Stimulated activated CD4-positive, alpha-beta T cell treated with anti-CD3 and anti-CD28 coated beads, Interleukin-12 subunit alpha, Interleukin-12 subunit beta, amount 100 ng/mL, for 4 hours (primary cell): ENCODE measurements at places on chromosomes 16 and 17.

GRCh38 chr16:74667255-74667700, 601 bp upstream of the RFWD3 start:
- DNase-seq = peak; percentile 12

DNA sequence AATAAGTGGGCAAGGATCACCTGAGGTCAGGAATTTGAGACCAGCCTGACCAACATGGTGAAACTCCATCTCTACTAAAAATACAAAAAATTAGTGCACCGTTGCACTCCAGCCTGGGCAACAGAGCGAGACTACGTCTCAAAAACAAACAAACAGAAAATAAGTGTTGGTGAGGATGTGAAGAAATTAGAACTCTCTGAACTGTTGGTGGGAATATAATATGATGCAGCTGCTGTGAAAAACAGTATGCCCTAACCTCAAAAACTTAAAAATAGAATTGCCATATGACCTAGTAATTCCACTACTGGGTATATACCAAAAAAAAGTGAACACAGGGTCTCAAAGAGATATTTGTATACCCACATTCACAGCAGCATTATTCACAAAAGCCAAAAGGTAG, 26.1 kb downstream of the GLG1 start:
- DNase-seq = no peak

DNA sequence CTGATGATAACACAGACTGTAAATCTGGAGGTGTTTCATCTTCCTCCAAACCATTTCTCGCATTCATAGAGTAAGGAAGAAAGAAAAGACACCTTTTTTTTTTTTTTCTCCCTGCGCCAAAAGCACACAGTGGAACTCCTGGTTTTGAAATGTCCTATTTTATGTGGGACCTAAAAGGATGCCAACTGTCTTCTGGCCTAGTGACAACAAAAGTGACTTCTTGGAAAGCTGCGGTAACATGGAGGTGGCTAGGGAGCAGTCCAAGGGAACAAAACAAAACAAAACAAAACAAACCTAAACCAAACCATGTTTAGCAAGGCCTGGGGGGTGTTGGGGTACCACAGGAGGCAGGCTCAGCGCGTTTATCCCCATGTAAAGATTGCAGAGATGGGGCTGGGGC, 174.8 kb downstream of the XYLT1 start:
- no peak for DNase-seq

DNA sequence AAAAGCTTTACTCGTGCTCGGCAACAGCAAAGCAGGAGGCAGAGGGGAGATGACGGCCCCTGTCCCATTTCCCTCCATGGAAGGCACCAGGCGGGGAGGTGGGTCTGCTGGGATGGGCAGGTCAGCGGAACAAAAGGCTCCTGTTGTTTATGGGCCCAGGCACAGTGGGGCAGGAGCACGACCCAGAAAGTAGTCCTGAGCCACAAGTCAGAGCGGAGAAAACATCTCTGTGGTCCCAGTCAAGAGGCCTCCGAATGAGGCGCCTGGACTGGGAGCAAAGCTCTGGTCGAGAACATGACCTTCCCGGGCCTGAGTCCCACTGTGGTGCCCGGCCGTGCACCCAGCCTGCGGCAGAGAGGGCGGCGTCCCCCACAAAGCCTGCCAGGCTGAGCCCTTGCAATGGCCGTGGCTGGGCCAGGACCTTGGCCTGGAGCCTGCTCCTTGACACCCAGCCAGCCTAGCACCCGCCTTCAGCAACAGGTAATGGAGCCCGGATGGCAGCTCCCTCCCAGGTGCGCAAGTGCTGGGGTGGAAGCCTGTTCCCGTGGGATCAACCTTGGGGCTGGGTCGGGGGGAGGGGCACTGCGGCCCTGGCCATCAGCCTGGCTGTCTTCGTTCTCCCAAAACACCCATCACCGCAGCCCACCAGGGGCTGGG, 3.6 kb downstream of the RFNG start:
- DNase-seq = no peak

GRCh38 chr17:13306310-13306962, 288.6 kb upstream of the ELAC2 start:
- DNase-seq = no peak
